ENCODE measurements at places on chromosomes 11 and 22. TPM values are rescaled to one million over a fixed set of nuclear protein-coding genes. Genes with fewer than 3 reads are reported as not detected.

DNA sequence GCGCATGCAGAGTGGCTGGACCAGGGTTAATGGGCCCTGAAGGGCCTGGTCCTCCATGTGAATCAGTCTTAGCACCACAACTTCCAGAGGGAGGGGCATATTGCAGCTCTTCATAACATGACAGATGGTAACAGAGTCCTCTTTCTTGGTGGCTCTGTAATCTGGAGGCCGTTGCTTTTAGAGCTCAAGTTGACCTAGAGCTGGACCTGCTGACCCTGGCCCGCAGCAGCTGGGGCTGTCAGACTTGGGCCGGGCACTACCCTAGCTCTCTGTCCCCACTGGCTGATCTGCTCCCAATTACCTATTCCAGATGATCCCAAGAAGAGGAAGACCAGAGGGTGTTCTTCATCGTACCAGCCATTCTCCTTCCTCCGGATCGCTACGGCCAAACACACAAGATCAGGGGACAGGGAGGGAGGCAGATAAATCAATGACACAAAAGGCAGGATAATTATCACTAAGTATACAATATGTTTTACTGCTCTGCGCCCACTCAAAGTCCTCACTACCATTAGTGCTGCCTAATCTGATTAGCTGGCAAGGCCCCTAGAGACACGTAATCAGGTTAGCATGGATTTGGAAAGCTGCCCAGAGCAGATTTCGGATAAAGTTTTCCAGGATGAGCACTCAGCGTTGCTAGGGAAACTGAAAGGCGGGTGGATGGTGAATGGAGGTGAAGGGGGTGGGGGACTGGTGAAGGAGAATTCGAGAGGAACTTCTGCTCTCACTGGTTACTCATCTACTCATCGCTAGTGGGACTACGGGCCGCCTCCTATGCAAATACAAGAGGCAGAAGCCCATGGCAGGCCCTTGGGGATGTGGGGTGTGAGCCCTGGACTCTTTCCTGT, 64.5 kb upstream of the PHOX2A start:
- DNase-seq: no peak

- no peak for DNase-seq
Measured at GRCh38 chr11:5815534-5815933, 6.8 kb downstream of the OR52N2 start.

- no peak for DNase-seq
Measured at GRCh38 chr11:75598264-75598663, 36.2 kb downstream of the SERPINH1 start.

GRCh38 chr22:48044487-48045060, 1282.1 kb downstream of the TBC1D22A start:
- DNase-seq: no peak

DGKZ gene
- 66.8 TPM for total RNA-seq

PIWIL4 gene
- 1.8 TPM for total RNA-seq

IGSF9B gene
- 85.3 TPM for total RNA-seq

DNA sequence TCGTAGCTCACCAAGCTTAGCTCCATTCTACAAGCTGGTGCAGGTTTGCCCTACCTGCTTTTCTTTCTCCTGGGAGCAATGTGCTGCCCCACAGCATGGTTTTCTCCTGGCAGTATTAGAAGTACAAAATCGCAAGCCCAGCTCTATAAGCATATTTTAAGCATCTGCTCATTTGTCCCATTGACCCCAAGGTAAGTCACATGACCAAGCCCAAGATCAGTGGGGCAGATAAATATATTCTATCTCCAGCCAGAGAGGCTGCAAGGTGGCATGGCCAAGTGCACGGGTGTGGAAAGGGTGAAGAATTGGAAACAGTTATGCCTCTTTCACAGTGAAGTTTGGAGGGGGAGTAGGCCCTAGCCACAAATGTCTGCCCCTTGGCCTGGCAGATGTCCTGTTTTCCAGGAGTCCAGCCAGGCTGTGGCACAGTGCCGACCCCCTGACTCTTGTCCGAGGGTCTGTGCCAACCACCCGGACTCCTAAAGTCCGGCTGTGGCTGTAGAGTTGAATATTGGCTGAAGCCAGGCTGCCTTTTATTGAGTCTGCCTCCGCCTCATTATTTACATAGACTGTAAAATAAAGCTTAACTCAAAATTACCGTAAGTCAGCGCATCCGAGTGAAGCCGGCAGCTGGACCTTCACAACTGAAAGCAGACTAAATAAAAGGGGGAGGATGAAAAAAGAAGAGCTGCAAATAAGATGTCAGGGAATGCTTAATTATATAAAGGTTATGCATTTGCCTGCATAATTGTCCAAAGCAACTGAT, 165.7 kb downstream of the COMMD9 start:
- no peak for DNase-seq

CLMP gene
- total RNA-seq: 5.9 TPM

- DNase-seq: no peak
Measured at GRCh38 chr22:48664586-48664985, 1163.1 kb downstream of the BRD1 start.

DNA sequence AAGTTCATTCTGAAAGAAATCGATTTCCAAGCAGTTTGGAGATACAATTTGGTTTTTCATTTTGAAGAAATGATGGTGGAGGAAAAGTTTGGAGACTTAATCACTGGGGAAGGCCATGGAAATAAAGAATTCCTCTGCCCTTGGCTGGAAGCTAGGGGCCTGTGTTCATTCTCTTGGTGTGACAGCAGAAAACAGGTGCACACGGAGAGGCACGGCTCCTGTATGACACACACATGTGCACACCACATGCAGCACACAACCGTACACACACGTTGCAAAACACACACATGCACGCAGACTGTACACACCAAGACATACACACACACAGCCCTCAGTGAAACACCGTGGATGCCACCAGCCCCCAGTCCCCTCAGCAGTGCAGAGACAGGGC, 64.2 kb downstream of the CYTH4 start:
- DNase-seq: no peak

GRCh38 chr11:2766166-2766565, 66.4 kb upstream of the KCNQ1OT1 start:
- DNase-seq: peak; percentile 26

All from cardiac septum (tissue), 1 donor.